ENCODE measurements at places on chromosomes 13 and 19.

DNA sequence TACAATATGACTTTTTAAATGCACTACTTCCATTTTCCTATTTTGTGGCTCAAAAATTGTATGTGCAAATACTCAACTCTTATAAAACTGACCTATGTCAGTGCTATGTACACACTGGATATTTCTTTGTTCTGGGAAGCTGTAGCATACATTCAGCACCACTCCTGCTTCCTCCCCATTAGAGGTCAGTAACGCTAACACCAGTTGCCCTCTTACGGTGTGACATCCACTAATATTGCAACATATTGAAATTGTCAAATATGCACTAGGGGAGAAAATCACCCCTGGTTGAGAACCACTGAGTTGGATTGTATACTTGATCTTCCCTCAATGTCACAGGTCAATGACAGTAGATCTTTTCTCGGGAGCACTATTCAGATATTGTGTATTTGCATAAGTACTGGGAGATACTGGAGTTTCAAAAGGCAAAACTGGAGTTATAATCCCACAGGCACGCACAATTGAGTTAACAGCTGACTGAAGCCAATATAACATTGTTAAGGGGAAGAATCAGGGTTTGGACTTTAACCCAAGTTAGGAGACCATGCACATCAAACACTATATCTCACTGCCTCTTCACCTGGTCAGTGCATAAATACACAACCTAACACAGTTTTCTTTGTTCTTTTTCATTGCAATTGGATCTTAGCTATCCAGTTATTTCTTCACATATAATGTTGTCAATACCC is 1276.5 kb upstream of the MIR17HG start:
- no peak for DNase-seq

DNA sequence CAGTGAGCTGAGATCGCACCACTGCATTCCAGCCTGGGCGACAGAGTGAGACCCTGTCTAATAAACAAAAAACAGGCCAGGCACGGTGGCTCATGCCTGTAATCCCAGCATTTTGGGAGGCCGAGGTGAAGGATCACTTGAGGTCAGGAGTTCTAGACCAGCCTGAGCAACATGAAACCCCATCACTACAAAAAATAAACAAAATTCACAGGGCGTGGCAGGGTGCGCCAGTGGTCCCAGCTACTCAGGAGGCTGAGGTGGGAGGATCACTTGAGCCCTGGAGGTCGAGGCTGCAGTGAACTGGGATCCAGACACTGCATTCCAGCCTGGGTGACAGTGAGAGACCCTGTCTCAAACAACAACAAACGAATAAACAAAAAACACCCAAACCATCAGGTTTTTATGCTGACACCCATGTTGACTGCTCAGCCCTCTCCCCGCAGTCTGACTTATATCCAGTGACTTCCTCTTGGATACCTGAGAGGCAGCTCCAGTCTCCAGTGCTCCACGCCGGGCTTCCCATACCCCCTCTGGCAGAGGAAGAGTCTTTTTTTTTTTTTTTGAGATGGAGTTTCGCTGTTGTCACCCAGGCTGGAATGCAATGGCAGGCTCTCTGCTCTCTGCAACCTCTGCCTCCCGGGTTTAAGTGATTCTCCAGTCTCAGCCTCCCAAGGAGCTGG is 17.7 kb downstream of the WTIP start:
- DNase-seq = no peak

- DNase-seq = no peak
Observed at GRCh38 chr13:49053906-49054305, 78.2 kb downstream of the FNDC3A start.

- DNase-seq = no peak
Observed at GRCh38 chr13:76538004-76538403, 348.2 kb downstream of the KCTD12 start.

- DNase-seq = peak; percentile 57
Observed at GRCh38 chr19:13234518-13234917, 84.3 kb downstream of the IER2 start.

DNA sequence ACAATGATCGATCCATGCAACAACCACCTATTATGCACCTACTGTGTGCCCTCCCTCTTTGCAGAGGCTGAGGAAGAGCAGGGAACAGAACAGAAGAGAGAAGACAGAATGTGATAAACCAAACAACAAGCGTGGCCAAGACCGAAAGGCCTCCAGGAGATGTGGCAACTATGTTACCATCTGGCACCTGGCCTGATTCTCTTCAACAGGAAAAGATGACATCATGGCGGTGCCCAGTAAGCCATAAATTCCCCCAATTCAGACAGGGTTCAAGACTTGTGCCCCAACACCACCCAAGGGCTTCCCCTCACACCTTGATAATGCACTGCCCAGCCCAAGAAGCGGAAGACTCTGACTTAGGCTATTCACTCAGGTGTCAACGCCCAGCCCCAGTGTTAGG is 44.3 kb downstream of the SLC7A1 start:
- no peak for DNase-seq

- no peak for DNase-seq
Observed at GRCh38 chr13:40145139-40145538, 489.7 kb downstream of the COG6 start.

- DNase-seq = no peak
Observed at GRCh38 chr19:58182577-58182988, 278 bp upstream of the ZNF274 start.

DNA sequence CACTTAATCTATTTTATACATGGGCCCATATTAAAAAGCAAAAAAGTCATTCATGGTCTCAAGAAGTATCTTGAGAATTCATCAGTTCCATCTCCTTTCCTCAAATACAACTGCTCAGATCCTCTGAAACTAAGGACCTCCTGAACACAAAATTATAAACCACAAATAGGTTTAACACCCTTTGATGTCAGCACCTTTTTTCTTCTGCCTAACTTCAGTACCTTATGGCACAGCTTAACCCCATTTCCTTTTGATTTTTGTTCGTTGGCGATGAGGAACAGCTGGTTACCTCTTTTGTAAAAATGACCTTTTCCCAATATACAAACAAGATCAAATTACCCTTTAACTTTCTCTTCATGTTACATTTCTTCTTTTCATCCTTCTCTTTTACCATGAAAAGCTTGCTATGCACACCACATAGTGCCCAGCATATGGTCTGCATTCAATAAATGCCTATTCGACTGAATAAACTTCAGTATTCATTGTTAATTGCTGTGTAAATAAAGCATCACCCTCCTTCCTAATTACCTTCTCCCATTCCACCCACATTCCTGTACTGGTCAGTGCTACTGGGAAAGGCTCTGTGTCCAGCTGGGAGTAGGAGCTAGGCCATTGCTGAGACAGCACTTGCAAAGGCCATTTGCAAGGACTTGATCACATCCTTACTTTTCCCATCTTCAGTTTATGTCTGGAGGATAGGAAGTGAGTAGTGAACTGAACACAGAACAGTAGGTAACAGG is 317.9 kb downstream of the SHISA2 start:
- DNase-seq = no peak

DNA sequence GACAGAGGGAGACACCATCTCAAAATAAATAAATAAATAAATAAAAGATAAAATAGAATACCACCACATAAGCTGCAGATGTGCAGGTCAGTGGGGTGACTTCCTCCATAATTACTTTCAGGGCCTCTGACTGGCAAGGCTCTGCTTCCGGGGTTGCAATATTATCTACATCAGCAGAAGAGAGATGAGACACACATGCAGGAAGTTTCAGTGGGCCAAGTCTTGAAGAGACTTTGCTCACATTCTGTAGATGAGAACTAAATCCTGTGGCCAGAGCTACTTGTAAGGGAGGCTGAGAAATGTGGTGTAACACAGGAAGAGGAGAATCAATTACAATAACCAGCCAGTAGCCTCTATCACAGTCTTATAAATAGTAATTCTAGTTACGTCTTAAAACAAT is 89.9 kb upstream of the MAB21L1 start:
- DNase-seq = no peak

GRCh38 chr19:51709575-51709974 is 14.2 kb downstream of the HAS1 start:
- no peak for DNase-seq

GRCh38 chr19:30345686-30346085 is 26.5 kb upstream of the ZNF536 start:
- DNase-seq = no peak

GRCh38 chr13:109403012-109403421 is 383.4 kb downstream of the IRS2 start:
- DNase-seq = no peak

DNA sequence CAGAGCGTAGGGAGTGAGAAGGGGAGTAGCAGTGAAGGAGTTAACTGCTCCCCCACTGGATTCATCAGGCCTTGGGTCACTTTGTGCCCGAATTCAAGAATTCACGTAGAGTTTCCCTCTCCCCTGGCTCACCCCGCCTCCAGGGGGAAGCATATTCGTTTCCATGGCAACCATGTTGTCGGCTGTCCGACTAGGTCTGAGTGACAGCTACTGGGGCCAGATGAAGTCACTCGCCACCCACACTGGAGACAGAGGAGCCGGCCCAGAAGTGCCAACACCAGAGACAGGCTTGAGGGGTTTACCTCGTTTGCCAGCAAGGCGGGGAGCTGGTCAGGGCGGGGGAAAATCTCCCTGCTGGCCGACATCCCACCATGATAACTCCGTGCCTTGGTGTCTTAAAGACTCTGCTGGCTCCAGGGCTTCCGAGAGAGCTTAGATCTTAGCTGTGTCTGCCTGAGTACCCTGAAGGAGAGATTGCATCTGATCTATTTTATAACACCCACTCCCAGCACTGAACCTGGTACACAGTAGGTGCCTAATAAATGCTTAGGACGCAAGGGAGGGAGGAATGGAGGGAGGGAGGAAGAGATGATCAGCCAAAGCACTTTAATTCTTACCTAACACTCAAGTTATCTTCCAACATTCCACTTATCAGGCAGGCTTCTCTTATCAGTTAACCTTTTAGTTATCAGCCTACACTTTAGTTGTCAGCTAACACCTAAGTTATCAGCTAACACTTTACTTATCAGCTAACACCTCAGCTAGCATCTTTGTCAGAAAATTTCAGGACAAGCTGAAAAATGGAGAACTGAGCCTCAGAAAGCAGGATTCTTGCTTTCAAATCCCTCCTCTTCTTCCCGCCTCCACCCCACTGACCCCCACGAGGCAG is 57.2 kb upstream of the ZNRF4 start:
- DNase-seq = no peak

DNA sequence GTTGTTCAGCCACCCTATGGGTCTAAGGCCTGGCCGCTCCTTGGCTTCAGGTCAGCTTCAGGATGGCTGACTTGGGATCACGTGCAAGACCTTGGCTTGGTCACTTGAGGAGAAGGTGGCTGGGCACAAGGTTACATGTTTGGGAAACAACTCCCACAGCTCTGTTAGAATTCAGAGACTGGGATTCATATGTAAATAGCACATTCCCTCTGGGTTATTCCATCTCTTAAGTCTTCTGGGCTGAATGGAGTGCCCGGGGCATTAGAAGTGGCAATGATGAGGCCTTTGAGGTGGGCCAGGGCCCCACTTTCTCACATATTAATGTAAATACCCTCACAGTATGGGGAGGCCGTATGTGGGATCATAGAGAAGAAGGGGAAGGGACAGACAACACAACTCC is 150.9 kb downstream of the EFNB2 start:
- DNase-seq = no peak

DNA sequence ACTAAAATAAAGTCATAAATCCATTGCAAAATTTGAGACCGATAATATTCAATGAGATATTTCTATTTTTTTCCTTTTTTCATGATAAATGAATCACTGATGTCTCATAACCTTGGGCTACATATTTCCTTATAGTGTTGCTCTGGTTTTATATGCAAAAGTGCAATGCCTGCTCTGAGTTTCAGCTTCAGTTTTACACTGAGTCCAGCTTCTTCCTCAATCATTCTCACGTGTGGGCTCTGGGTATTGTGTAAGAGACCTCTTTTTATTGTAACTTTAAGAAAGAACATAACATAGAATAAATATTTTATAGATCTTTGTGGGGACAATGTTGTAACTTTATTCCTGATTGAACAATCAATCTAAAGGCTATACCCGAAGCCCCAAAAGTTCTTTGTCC is 280.2 kb upstream of the EDNRB start:
- no peak for DNase-seq

DNA sequence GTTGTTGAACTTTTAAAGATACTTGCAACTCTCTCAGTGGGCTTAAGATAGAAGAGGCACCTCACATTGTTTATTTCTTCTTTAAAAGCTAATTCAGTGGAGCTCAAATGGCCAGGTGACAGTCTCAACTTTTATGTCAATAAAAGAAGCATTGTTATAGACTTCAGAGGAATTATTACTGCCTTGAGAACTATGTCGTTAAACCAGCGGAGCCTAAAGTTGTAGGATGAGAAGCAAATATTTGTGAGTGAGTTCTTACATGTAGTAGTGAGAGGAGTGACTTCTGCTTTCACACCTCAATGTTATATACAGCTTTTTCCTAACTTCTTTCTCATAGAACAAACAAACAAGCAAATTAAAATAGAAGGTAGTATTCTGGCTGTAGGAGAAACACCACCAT is 31.2 kb upstream of the DGKH start:
- DNase-seq = no peak

- no peak for DNase-seq
Observed at GRCh38 chr13:66803013-66803807, 426.9 kb downstream of the PCDH9 start.

GRCh38 chr19:36891768-36892357 is 24.2 kb downstream of the ZNF829 start:
- no peak for DNase-seq

GRCh38 chr13:36912973-36913372 is 7.1 kb downstream of the SMAD9 start:
- no peak for DNase-seq

GRCh38 chr19:40523322-40524047 is 53.2 kb upstream of the SHKBP1 start:
- DNase-seq = peak; percentile 50

DNA sequence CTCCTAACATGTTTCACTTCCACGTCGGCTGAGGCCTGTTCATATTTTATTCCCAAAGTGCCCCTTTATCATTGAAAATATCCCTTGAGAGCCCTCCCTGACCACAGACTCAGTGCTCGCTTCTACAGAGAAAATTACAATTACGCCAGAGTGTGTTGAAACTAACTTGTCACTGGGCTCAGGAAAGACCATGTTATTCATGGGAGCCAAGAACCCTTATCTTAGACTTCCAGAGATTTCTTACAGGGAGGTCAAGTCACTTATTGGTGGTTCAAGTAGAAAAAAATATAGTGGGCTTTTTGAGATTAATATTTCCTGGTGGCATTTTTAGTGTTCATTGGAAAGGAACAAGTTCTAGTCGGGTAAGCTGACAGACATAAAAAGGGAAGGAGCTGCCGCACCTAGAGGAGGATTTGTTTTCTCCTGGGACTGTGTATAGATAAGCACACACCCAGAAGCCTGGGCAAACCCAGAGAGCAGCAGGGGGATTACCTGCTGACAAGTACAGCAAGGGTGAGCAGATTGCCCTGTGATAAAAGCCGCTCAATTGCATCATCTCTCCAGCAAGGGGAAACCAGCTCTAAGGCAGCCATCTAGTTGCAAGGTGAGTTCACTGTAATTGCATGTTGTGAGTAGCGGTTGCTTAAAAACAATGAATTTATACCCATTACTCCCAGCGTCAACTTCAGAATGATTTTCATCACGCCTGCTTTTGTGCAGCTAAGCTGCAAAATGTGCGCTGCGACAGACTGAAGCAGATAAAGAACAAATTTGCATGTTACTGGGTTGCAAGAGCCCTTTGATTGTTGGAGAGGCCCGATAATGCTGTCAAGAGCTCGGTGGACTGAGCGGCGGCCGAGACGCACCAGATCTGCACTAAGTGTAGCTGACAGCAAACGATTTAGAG is 46.2 kb downstream of the DCT start:
- DNase-seq = no peak

Measured in activated T-cell treated with anti-CD3 and anti-CD28 coated beads for 48 hours (primary cell).